ENCODE measurements at places on chromosomes 12 and 14.
A peak's percentile ranks its signal among the peaks of the same experiment; 100 is the strongest.

GRCh38 chr12:67940780-67941243, 48.4 kb upstream of the IFNG-AS1 start:
- no peak for DNase-seq

GRCh38 chr14:89899917-89900663, 54.4 kb downstream of the EFCAB11 start:
- DNase-seq: no peak

GRCh38 chr12:108103517-108103916, 25.6 kb upstream of the WSCD2 start:
- DNase-seq: no peak

DNA sequence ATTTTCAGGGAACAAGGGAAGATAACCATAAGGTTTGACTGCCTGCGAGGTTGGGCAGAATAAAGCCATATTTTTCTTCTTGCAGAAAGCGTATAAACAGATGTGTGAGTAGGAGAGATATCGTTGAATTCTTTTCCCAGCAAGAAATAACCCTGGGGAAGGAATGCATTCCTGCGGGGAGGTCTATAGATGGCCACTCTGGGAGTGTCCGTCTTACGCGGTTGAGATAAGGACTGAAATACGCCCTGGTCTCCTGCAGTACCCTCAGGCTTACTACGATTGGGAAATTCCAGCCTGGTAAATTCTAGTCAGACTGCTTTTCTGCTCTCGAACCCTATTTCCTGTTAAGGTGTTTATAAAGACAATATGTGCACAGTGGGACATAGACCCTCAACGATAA, 225.0 kb downstream of the LRIG3 start:
- no peak for DNase-seq

- DNase-seq: no peak
Observed at GRCh38 chr14:53412819-53413675, 259.9 kb upstream of the DDHD1 start.

- no peak for DNase-seq
Observed at GRCh38 chr12:66002812-66003211, 127.7 kb downstream of the LLPH start.

DNA sequence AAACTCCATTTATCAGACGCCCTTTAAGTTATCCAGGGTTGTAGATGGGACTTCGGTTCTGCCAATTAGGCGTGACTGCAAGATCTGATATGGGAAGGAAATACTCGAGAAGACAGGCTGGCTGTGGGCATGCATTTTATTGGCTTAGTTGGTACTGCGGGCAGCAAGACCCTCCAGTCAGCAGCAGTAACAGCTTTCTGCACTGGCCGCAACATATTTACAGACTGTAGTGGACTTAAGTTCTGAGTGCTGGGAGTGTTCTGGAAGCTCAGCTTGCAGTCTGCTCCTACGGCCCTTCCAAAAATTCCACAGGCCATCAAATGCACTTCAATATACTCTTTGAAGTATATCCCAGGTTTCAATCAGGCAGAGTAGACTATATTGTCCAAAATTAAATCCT, 21.1 kb downstream of the KITLG start:
- no peak for DNase-seq

DNA sequence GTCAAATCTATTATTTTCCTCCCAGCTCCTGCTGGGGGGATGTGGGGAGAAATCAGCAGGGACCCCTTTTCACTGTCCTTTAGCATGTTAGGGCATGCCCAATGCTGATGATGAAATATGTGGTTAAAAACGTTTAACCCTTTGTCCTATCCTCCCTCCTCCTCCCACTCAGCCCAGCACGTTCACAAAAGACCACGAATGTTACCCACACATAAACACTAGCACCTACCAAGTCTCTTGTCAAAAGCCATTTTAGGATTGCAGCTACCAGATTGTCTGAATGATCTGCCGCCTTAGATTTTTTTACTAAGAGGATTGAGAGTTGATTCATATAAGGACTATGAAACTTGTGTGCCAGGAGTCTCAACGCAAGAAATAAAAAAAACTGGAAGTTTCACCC, 70.4 kb downstream of the TBK1 start:
- DNase-seq: no peak

DNA sequence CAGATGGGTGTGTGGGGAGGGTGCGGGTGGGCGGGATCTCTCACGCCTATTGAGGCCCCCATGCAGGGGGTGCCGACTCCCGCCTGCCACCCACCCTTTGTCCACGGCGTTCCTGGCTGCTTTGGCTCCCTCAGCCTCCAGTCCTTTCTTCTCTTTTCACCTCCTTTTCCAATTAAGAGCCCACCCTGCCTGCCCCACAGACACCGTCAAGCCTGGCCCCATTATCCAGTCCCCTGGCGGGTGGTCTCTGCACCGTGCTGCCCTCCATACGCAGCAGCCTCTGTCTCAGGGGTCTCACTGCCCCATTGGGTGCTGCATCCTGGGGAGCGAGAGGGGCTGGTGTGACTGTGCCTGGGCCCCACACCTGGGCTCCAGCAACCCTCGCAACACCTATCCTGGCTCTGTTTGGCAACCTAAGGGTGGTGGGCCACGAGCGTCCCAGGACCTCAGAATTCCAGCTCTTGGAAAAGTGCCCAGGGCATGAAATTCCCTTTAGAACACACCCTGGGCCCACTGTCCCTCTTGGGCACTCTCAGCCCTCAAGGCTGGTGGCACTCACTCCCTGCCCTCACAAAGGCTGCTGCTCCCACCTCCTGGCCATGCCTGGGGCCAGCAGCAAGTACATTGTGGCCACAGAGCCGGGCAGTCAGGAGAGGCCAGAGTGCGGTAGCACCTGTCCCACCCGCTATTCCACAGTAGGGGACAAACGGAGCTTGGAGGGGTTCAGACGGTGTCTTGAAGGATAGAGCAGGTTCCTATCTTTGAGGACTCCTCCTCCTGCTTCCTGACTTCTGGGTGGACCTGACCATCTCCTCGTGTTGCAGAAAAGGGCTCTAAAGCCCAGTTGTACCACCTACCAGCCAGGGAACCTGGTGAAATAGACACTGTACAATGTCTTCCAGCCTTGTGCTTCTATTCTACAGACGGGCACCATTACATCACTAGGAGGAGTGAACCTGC, 114.1 kb downstream of the KIF26A start:
- DNase-seq: no peak

GRCh38 chr12:110993434-110993833, 73.1 kb upstream of the MYL2 start:
- DNase-seq: no peak

GRCh38 chr12:57738661-57739237, at the start of gene AGAP2:
Gene AGAP2, minus strand, starts transcription at chr12:57738742. Its CDS starts 496 bp downstream, at chr12:57738246.
- DNase-seq: no peak

DNA sequence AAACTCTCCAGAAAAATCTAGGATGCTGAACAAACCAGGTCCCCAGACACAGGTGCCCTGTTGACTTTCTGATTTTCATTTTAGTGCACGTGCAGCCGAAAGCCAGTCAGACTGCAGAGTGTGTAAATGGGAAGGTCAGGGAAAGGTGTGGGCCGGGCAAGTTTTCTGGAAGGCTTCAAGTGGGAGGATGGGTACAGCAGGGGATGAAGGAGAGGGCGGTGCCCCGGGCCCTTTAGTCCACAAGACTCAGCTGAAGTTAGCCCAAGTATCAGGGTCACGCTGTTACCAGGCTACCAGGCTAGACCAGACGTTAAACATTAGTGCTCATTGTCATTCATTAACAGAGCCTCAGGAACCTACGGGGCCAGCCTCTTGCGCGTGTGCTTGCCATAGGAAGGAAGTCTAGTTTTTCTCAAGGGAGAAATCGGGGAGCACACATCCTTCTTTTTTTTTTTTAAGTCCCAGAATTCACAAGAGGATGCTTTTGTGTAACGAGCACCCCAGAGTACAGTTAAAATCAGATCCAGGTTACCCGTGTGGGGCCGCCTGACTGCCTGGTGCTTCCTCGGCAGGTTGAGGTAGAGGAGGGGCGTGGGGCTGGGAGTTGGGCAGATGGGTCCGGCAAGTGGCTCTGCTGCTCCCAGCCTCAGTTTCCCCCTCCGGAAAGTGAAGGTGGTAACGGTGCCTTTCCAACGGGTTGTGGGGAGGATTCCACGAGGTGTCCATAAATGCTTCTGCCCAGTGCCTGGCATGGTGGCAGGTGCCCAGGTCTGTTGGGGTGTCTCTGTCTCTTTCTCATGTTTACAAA, 19.1 kb downstream of the BCL7A start:
- no peak for DNase-seq

- no peak for DNase-seq
Observed at GRCh38 chr12:79053394-79053793, 188.8 kb downstream of the SYT1 start.

DNA sequence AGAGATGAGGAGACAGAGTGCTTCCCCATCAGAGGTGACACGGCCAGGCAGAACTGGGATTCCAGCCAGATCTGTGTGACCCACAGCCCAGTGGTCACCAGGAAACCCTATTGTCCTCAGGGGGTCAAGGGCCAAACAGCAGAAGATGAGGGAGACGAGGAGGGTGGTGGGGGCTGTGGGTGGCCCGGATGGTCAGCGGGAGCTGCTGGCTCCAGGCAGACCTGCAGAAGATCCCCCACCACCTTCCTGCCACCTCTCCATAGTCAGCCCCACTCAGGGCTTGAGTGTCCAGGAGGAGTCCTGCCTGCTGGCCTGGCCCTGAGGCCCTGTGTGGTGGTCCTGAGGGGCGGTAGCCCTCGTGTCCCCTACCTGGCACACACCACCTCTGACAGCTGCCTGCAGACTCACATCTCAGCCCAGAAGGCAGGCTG, 136.8 kb downstream of the CALM1 start:
- DNase-seq: no peak

GRCh38 chr12:56987551-56988053, 18.7 kb downstream of the ZBTB39 start:
- DNase-seq: peak; percentile 76

DNA sequence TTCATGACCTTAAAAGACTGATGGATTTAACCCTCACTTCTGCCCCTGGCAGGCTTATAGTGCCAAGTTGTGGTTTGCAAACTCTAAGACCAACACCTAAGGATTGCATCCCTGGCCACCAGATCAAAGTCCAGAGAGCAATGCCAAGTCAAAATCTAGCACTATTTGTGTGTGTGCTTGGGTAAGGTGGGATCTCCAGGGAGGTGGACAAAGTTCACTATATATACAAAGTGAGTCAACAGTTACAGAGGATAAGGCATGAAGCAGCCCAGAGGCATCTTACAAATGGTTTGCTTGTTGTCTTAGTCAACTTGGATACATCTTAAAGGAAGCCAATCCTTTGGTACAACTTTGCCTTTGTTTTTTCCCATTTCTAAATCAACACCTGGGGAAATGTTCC, 137.3 kb downstream of the MSRB3 start:
- no peak for DNase-seq

All from mesothelial cell of epicardium (in vitro differentiated cells).